ENCODE measurements at places on chromosomes 16 and 17.

- no peak for DNase-seq
Measured at GRCh38 chr16:80627108-80627507, 86.3 kb downstream of the DYNLRB2 start.

DNA sequence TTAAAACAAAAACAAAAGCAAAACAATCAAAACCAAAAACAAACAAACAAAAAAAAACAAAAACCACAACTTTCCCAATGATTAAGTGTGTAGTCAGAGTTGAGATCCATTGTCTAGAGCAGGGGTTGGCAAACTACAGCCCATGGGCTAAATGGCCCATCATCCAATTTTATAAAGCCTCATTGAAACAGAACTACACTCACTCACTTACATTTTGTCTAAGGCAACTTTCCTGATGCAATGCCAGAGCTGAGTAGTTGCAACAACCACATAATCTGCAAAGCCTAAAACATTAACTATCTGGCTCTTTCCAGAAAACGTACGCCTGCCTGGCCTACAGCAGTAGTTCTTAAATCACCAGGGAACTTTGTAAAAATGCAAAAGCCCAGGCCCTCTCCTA, 124.1 kb downstream of the SOX9 start:
- DNase-seq, result no peak

DNA sequence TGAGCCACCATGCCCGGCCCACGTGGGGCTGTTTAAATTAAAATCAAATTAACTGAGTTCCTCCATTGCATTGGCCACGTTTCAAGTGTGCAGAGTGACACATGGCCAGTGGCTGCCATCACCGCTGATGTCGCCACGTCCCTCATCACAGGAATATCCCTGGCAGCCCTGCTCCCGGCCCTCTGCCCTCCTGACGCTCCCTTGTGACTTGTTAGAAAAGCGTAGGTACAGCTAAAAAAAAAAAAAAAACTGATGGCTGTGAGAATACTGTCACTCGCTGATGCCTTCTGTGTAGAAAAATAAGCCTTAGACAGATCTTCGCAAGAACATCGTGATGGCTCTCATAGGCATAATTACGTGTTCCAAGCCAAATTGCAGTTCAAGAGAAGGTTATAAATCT, 21.7 kb downstream of the CARHSP1 start:
- DNase-seq, result no peak

DNA sequence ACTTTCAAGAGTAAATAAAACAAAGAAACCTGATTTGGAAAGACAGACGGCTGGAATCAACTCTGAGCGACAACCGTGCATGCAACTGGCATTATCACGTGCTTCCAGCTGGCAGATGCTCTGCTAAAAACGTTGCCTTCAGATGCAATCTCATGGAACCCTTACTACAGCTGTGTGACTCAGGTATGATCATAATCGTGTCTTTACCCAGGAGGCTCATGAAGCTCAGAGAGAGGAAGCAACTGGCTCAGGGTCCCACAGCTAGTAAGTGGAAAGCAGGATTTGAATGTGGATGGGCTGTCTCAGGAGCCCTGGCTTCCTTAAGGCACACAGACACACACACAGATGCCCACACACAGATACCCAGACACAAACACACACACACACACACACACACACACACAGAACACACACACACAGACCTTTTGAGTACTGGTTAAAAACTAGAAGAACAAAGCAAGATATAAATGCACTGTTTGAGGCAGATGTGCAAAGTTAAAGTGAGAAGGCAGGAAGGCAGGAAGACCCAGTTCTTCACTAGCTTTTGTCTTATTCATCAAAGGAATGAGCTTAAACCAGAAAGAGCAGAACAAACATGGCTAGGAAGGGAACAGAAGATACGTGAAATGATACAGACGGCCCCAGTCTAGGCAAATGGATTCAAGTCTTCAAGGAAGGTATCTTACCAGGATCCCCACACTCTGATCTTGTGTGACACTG, 275.2 kb downstream of the MAF start:
- no peak for DNase-seq

DNA sequence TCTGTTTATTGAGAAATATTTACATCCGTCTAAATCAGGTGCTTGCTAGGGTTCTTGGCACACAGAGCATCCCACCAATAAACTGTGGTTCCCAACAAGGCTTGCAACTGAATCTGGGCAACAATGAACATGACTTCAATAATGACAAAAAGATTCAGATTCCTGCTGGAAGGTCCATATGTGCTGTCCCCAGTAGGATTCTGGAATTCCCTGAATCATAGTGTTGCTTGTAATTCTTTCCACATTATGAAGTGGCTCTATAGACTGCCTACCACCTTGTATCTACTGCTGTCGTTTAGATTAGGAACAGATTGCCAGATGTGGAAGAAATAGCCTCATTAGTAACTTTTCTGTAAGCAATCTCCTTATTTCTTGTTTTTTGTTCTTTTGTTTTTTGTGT, 265.9 kb downstream of the WWOX start:
- no peak for DNase-seq

DNA sequence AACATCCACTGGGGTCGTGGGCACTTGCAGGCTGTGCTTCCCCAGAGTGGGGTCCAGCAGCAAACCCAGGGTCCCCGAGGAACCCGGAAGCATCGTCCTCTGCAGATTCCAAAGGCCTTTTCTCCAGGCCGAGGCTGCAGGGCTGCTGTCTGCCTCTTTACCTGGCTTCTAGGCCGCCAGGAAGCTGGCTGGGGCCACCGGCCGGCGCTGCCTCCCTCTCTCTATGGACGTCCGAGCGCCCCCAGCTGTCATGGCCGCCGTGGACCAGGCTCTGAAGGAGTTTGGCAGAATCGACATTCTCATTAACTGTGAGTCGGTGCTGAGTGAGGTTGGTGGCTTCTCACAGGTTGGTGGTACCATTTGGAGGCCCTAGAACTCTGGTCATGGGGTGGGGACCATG, 5.6 kb downstream of the DECR2 start:
- no peak for DNase-seq

DNA sequence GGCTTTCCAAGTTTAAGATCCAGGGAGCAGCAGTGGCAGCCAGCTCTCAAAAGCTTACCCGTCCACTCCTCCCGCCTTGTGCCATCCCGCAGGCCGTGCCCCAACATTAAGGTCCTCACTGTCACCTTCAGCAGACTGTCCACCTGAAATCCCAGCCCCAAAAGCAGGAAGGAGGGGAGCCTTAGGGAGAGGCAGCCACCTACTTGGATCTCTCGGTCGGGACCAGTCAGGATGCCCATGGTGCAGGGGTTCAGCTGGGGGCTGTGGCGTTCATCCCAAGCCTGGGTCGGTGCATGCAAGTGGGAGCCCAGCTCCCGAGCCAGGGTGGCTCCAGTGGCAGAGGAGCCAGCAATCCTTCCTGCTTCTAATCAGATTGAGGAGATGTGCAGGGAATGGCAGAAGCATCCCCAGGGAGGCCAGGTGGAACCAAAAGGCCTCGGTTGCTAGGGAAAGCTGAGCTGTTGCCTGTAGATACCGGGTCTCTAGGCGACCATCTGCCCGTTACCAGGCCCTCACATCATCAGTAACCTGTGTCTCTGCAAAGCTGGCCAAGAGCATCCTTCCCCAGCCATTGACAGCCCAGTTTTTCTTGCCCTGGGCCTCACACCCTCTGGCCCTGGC, 24.6 kb downstream of the CNGB1 start:
- no peak for DNase-seq

GRCh38 chr16:6576606-6577005, 756.0 kb upstream of the RBFOX1 start:
- DNase-seq, result no peak

Data from activated T-cell treated with anti-CD3 and anti-CD28 coated beads for 24 hours (primary cell).